ENCODE measurements at places on chromosomes 5 and 9.

DNA sequence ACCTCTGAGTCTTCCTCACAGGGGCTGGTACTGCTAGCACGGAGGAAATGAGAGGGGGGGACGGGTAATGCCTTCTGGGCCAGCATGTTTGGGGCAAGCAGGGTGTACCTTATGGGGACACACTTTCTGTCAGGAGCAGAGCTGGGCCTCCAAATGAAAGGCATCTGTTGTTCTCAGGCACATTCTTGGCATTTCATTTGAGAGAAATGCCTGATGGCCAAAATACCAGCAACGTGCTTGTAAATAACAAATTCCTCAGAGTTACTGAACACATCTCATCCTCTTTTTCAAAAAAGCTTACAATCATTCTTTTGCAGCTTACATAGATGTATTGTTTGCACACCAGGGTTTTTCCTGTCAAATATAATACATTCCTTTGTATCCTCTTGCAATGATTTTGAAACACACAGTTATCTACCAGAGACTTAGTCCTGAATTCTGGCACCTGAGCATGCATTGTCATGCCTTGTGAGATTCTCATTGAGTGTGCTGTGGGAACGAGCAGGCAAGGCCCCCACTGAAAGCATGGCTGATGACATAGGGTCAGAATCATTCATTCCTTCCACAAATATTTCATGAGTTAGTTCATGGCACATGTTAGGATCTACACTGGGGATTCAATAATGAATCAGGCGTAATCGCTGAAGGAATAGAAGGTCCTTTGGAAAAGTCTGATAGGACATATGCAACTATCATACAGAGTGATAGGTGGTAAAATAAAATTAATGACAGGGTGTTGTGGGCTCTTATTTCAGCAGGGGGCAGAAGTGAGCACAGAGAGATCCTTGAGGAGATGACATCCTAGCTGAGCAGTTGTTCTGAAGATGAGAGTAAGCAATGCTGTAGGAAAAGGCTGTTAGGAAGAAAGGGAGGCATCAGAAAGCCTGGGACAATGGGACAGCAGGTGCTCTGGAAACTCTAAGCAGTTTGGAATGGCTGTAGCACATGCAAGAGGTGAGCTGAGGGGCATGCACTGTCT is 260.9 kb upstream of the TUT7 start:
- no peak for DNase-seq

DNA sequence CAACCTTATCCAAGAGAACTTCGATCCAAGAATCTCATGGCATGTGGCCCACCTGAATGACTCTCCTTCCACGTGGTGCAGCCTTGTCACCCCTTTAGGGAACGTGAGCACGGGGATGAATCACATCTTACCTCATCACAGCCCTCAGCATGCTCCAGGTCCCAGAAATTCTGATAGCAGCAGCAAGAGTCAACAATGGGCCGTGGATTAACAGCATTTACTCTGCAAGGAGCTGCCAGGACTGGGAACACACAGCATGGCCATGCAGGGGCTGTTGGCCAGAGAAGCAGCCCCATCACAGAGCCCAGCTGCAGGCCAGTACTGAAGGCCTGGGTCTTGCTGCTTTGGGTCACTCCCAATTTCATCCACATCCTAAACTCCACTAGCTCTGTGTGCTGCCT is 150.4 kb downstream of the C5orf15 start:
- no peak for DNase-seq

DNA sequence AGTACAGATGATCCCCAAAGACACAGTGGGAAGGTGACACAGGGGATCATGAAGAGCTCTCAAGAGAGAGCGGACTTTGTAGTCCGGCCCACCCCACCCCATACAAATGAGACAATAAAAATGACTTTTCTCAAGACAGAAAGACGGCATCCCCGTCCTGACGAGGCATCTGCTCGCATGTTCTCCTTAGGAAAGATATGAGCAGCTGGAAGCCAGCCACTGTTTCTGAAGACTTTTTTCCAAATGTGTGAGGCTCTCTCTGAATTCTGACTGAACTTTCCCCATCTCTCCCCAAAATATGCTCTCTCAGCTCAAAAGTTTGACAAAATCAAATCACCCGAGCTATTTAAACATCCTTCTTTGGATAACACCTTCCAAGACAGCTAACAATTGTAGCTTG is 105.2 kb downstream of the RFK start:
- no peak for DNase-seq

- no peak for DNase-seq
Observed at GRCh38 chr5:108827131-108827530, 79.4 kb downstream of the FER start.

DNA sequence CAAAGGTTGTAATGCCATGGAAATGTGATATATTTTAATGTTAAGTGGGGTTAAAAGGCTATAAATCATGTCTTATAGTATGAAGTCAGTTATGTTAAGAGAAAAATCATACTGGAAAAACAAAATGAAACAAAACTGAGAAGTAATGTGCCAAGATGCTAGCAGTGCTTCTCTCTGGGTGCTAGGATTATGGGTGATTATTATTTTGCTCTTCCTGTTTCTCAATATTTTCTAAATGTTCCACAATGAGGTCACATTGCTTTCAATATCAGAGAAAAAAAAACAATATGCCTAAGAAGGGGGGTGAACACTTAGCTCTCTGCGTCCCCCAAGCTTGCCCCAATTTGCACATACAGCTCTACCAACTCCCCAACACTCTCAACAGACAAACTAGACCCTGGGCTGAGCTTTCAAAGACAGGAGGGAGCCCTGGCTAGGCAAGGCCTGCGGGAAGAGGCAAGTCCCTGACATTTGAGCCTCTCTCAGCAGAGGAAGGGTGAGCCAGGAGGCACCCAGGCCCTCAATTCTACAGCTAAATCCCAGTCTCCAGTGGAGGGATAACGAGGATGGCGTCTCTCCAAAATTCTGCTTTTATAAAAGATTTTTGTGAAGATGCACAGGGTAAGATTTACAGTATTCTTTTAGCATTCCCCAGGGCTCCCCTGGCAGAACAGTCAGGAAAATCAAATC is 24.4 kb downstream of the WHRN start:
- DNase-seq, result no peak

GRCh38 chr9:134222018-134222573 is 57.7 kb upstream of the RNU6ATAC start:
- no peak for DNase-seq

DNA sequence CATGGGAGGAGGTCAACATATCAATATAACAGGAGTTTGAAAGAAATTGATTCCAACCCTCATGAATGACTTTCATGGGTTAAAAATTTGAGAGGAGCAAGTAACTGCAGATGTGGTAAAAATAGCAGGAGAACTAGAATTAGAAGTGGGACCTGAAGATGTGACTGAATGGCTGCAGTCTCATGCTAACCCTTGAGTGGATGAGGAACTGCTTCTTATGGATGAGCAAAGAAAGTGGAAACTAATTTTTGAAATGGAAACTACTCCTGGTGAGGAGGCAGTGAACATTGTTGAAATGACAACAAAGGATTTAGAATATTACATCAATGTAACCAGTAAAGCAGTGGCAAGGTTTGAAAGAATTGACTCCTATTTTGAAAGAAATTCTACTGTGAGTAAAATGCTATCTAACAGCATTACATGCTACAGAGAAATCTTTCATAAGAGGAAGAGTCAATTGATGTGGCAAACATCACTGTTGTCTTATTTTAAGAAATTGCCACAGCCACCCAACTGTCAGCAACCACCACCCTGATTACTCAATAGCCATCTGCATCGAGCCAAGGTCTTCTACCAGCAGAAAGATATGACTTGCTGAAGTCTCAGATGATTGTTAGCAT is 1683.2 kb downstream of the MAT2B start:
- DNase-seq, result no peak

DNA sequence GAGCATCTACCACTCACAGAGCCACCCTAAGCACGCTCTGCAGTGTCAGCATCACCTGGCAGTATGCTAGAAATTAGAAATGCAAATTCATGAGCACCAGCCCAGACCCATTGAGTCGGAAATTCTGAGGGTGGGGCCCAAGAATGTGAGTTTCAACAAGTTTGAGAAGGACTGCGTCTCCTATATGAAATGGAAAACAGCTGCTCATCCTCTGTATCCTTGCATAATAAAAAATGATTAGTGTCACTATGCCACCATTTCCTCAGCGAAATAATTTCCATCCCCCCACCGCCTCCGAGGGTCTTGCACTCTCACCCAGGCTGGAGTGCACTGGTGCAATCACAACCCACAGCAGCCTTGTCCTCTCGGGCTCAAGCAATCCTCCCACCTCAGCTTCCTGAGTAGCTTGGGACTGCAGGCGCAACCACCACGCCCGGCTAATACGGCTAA is 1.3 kb upstream of the IQGAP2 start:
- DNase-seq, result no peak

DNA sequence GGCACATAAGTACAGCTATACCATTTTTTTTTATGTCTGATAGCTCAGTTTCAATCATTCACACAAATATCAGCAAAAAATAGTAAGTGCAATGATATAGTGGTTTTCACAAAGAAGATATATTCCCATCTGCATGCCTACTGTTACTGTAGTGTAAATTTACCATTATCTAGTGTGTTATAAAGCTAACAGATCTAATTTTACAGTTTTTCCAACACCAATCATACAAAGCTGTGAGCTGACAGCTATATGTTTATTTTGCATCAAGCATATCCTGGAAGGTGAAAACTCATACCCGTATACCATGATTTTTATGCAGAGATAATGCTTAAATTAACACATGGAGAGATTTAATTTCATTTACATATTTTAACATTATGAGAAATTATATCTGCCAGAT is 89.9 kb upstream of the HAPLN1 start:
- DNase-seq, result no peak

GRCh38 chr9:89877051-89878002 is 272.5 kb downstream of the GADD45G start:
- DNase-seq, result no peak

DNA sequence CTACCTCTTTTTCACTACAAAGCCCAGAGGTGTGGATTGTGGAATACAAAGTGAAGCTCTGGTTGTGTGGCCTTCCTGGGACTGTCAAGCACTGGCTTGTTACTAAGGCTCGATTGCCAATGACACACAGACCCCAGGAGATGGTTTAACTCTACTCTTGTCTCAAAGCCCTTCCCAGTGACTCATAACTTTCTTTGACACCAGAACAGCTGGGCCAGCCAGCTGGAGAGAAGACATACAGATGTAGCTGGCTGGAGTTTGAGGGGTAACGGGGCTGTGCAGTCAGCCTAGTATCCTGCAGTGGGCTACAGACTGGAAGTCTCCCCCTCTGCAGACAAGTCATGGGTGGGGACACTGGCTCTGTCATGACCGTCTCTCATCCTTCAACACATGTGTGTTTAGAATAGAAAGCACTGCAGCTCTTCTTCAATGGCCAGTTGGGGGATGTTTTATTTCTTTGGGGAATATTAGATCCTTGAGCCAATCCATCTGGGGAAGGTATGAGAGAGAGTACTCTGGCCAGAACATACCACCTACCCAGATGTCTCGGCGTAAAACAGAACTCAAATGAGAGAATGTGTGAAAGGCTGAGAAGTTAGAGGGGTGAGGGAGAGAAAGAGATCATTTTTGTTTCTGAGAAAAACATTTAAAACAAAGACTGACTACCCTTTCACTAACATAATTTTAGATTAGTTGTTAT is 53.3 kb downstream of the SEMA6A start:
- no peak for DNase-seq

GRCh38 chr5:139696167-139696893 is 48.2 kb downstream of the CXXC5 start:
- no peak for DNase-seq

DNA sequence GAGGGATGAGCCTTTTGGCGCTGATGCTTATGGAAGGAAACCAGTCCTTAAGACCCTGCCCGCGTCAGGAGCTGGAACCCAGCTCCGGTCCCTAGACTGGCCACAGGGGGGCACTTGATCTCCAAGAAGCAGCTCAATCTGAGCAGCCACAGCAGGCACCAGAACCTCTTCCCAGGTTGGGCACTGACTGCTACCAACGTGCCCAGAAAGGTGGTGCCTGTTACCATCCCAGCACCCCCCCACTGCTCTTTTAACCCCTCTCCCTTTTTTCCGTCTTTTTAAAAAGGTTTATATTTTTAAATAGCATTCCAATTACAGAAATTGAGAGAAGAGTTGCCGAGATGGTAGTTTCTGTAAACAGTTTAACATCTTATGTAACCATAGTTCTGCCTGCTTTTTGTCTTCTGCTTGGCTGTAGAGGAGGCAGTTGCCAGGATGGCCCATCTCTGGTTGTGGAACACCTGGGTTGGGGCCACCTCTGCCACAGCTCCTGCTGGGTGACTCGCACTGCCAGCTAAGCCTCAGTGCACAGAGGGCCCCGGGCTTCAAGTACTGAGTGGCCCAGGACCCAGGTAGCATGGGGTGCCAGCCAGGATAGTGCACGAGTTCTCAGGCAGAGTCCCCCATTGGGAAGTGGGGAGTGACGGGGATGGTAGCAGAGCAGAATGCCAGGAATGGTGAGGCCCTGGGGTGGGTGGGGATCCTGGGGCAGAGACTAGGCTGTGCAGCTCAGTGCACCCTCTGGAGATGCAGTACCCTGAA is 62.8 kb downstream of the PFDN1 start:
- peak; percentile 41 for DNase-seq

DNA sequence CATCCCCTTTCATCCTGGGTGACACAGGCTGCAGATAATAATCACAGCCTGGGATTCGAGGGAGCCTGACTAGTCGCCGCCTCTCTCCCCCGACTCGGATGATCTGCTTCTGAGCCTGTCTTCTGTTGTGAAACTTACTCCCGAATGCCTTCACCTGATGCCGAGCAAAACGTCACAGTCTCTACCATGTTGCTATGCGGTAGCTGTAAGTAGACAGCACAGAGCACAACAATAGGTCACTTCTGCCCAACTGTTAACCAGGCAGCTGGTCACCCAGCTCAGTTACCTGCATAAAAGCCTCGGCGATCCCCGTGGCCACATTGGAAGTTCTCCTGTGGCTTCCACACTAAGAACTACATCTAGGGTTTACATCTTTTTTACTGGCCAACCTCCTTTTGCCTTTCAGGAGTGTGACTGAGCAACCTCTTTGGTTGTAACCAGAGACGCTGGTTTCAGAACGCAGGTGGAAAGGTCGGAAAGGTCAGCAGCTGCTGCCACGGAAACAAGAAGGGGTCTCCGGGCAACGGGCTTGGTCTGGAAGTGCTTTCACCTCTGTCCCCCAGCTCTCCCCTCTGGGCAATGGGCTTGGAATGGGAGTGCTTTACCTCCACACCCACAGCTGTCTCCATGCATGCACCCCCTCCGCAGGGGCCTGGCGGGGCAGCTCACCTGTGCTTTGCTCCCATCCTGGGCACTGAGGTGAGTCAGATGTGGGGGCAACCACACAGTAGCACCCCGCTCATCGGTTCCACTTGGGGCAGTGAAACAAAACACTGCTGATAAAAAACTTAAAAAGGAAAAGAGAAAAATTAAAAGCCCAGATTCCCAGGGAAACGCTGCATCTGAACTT is 7.6 kb upstream of the PPP1R26 start:
- no peak for DNase-seq

DNA sequence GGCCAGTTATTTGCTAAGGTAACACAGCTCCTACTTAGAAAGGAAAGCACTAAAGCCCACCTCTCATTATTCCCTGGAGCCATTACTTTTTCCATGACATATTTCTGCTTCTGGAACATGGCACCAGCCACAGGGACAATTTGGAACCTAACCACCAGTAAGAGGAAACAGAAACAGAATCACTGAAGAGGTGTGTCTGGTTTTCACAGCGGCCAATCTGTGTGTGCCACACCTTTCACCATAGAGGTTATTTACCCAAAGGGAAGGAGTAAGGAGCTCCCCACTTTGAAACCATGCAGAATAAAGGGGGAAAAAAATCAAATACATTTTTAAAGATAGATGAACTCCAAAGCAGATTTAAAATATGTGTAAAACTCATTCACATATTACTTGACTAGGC is 21.1 kb downstream of the PRUNE2 start:
- DNase-seq, result no peak

GRCh38 chr5:141465351-141465750 is 10.4 kb upstream of the PCDHGC3 start:
- DNase-seq, result no peak

- DNase-seq, result no peak
Observed at GRCh38 chr9:4131946-4132345, 167.9 kb downstream of the GLIS3 start.
